HepG2 (cell line): ENCODE measurements at places on chromosomes 6 and 20.

- no peak for DNase-seq
Observed at GRCh38 chr6:67717281-67717680, 917.8 kb upstream of the ADGRB3 start.

DNA sequence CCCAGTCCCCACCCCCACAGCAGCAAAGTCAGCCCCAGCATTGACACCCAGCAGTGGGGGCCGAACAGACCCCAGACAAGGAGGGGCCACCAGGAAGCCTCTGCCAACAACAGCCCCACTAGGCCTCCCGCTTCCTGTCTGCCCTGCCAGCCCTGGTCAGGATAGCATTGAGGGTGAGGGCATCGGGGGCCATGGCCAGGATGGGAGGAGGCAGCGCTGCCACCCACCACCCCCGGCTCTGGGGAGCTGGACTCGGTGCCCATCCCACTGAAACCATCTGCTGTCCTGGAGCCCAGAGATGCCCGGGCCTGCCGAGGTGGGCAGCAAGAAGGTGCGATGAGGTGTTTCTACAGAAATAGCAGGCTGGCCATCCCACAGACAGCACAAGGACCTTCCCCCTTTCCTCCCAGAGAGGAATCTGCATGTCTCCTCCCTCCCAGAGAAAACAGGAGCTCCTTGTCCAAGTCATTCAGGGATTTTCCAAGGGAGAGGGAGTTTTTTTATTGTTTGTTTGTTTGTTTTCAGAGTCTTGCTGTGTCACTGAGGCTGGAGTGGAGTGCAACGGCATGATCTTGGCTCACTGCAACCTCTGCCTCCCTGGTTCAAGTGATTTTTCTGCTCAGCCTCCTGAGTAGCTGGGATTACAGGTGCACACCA is 62.1 kb upstream of the BHLHE23 start:
- DNase-seq, result no peak

GRCh38 chr6:152897807-152898399 is 84.9 kb downstream of the FBXO5 start:
- DNase-seq, result peak; percentile 52

GRCh38 chr6:90411292-90411781 is 114.7 kb upstream of the BACH2 start:
- no peak for DNase-seq

GRCh38 chr6:135002229-135002844 is 52.3 kb downstream of the HBS1L start:
- peak; percentile 12 for DNase-seq

GRCh38 chr6:116390581-116390980 is 19.8 kb downstream of the DSE start:
- no peak for DNase-seq

DNA sequence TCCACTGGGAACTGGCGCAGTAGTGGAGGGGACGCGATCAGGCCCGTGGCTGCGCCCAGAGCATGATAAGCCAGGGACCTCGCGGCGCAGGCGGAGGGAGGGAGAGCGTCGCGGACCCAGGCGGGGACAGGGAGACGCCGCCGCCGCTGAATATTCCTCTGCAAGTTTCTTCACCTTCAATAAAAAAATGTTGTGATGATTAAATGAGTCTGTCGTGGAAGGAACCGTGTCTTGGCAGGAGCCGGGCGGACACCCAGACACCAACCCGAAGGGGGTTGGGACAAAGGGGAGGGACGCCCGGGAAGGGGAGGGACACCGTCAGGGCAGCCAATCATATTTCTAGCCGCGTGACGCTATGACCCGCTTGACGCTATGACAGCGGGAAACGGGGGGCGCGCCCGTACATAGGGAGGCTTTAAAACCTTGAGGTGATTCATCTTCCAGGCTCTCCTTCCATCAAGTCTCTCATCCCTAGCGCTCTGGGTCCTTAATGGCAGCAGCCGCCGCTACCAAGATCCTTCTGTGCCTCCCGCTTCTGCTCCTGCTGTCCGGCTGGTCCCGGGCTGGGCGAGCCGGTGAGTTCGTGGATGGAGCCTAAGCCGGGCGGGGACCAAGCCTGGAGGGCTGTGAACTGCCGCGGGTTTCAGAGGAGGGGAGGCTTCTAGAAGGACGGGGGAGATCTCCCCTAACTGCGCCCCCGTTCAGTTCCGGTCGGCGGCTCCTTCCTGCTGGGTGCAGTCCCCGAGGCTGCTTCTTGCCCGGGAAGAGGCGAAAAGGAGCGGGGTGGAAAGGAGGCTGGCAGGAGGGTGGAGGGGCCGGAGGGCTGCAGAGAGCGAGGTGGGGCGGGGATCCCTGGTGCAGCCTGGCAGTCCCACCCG is at the start of gene ULBP2:
Gene ULBP2 (plus strand): TSS at position 432 of the 878 bp plus-strand sequence. CDS start 59 bp downstream, at position 491.
- DNase-seq, result no peak
